ENCODE measurements at places on chromosomes 7 and 10. TPM values are rescaled to one million over a fixed set of nuclear protein-coding genes. Genes with fewer than 3 reads are reported as not detected.

Gene APBB1IP
- 3.9 TPM for polyA plus RNA-seq

Gene STRIP2
- 9.3 TPM for polyA plus RNA-seq

- DNase-seq: no peak
Measured at GRCh38 chr10:110812583-110812982, 59.1 kb upstream of the PDCD4 start.

DNA sequence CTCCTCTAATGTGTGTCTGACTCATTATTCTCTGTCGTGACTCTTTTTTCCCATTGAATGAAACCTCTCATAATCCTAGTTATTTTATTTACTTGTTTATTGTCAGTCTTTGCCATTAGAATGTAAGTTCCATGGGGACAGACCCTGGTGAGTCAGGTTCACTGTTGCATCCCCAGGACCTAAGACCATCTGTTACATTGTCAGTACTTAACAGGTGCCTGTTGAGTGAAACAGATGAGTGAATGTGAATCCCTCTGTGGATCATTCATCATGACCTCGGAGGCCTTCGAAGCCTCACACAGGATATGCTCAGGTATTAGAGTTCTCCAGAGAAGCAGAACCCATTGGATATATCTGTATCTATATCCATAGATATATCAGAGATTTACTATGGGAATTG, 120.1 kb downstream of the PFKFB3 start:
- no peak for DNase-seq

- peak; percentile 72 for DNase-seq
Measured at GRCh38 chr10:69684020-69684980, 54.3 kb downstream of the FAM241B start.

DNA sequence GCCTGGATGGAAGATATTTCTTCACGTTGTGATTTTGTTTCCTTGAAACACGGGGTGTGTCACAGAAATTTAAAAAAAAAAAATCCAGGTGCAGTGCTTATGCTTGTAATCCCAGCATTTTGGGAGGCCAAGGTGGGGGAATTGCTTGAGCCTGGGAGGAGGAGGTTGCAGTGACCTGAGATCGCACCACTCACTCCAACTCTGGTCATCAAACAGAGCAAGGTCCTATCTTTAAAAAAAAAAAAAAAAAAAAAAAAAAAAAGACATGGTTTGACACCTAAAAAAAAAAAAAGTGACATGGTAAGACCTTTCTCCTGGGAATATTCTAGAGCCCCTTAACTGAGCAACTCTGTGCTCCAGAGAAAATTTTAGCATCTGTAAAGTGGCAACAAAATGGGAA, 9.0 kb upstream of the LRRC4 start:
- DNase-seq: no peak

Gene RADIL
- 3.7 TPM for polyA plus RNA-seq

DNA sequence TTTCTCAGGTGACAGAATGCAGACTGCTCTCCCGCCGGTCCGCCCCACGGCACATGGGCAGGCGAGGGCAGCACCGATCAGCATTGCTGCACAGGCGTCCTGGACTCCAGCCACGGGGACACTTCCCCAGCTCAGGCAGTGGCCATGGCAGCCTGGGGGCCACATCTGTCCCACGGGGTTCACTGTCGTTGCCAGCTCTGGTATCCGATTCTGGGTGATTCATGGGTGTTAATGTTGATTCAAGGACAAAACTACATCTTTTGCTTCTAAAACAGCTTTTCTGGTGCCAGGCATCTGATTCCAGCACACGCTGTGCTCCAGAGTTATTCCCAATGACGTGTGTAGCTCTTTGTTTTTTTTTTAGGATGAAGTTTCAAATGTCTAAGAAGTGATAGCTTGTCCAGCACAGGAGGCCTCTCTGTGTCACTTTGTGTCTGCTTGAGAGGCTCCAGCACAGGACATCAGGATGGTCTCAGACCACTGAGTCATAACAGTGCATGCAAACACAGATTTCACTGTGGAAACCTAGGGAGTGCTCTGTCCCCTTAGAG, 218.0 kb downstream of the WDR37 start:
- DNase-seq: no peak

Gene BAG3
- polyA plus RNA-seq: 47.0 TPM

GRCh38 chr10:52198540-52198939, 115.5 kb upstream of the DKK1 start:
- DNase-seq: no peak

DNA sequence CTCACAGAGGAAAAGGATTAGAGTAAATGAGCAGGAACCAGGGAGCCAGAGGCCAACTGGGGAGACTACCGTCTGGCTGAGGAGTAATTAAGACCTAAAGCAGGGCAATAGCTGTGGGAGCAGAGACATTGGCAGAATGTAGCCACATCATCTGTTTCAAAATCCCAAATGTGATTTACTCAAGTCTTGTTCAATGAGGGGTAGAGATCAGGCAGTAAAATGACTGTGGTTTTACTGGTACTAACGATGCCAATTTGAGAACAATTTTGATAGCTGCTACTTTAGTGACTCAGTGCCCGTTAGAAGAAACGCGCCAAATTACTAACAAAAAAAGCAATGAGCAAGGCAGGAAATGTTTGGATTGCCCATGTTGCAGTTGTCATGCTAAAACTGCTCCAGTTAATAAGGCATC, 12.7 kb upstream of the MIOS start:
- no peak for DNase-seq

DNA sequence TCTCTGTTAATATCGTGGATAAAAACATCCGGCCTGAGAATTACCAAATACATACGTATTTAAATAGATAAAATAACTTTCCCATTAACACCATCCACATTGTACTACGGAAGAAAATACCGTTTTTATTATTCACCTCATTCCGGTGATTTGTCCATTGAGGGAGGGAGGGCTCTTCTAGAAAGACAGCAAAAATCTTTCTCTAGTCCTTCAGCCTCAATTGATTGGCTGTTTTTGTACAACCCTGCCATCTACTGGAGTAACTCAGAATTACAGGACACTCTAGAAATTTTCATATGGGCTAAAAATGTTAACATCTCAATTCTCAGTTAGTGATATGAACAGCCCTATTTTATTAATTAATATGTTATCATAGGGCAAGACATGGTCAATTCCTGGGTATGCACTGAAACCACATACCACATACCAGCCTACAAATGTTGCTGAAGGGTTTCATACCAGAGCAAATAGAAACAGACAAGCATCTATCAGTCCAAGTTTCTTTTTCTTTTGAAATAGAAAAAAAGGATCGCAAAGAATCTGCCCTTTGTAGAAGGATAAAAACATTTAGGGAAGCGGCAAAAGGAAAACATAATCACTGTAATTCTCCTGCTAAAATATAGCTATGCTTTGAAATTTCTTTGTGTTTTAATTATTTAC, 55.8 kb upstream of the CDCA7L start:
- DNase-seq: peak; percentile 55

Gene GATA3
- 1.0 TPM for polyA plus RNA-seq
